Calu3 (cell line): ENCODE measurements at places on chromosomes 2 and 18.

DNA sequence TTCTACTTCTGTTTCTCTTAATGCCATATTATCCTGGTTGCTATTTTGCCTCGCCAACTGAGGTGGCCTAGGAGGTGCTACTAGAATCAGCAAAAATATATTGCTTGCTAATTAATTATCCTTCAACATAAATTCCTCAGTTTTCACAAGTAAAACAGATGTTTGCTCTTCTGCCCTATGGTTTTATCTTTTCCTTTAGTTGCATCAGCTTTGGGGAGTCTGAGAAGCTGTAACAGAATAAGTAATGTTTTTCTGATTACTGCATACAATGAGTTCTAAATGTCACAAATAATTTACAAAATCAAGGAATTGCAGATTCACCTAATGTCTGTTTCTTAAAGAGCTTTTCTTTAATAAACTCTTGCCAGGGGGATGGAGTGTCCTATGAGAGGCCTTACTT lies 36.7 kb downstream of the GULP1 start:
- DNase-seq = no peak

DNA sequence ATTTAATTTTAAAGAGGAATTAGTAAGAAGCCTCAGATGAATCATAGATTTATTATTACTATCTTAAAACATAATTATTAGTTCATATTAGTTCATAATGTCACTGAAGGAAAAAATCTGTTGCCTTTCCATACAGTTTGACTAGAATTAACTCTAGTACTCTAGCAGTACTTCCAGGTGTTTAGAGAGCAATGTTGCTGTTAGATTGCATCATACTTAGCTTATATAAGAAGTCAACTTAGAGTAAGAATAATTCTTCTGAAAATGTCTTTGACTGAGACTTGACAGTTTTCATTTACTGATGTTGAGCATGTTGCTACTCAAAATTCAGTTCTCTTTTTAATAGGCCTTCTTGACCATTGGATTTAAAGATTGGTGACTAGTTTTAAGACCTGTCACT lies 4.7 kb downstream of the RAB3GAP1 start:
- no peak for DNase-seq

GRCh38 chr2:141497272-141497671 lies 633.5 kb downstream of the LRP1B start:
- no peak for DNase-seq

DNA sequence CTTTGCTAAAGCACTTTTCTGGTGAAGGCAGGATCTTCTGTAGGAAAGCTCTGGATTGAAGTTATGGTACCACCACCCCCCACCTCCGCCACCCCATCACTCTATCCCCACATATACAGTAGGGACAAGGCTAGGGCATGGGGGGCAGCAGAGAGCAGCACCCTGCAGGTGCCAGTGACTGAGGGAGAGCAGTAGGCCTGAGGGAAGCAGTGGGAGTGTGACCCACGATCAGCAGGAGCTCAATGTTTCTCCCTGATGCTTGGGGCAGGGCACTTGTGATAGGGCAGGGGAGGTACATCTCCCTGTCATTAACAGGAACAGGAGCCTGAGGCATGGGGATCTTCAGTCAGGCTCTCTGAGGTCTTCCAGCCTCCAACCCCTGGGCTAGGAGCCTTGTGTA lies 121.6 kb downstream of the ZFP36L2 start:
- DNase-seq = no peak
